ENCODE measurements at places on chromosomes 7 and 10.

GRCh38 chr10:110058212-110058611, 50.4 kb downstream of the ADD3 start:
- DNase-seq: no peak

GRCh38 chr7:101687081-101687480, 58.0 kb upstream of the MYL10 start:
- DNase-seq: no peak

DNA sequence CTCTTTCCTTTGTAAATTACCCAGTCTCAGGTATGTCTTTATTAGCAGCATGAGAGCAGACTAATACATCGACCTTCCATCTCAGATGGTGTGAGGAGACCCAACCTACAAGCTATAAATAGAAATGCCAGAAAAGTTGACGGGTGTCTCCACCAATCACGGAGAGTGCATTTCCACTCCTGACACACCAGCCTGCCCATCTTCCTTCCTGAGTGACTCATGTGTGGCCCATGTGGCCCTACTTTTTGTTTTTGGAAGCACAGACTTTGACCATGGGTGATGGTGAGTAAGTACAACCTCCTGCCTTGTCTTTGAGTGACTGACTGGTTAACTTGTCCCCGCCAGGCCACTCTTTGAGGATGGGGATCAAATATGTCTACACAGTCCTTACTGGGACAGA, 147.0 kb downstream of the OAT start:
- no peak for DNase-seq

GRCh38 chr10:69869291-69869961, 67.7 kb downstream of the COL13A1 start:
- DNase-seq: no peak

- no peak for DNase-seq
These were observed 213.4 kb downstream of the KCNMA1 start for GRCh38 chr10:77424257-77424656.

DNA sequence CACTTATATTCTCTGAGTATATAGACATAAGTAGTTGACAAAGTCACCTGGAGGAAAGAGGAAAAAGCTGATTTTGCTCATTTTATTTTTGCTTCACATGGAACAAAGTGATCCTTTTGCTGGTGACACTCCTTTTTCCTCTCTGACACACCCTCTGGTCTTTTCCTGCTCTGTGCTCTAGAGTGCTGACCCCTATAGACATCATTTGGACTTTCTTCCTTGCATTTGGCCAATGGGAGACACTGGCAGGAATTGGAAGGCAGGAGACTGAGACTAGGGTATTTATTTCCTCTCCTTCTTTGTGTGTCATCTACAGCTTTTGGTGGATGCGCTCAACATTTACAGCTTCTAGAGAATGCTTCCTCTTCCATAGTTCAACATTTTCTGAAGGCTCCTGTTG, 1078.1 kb downstream of the SORCS1 start:
- DNase-seq: no peak

DNA sequence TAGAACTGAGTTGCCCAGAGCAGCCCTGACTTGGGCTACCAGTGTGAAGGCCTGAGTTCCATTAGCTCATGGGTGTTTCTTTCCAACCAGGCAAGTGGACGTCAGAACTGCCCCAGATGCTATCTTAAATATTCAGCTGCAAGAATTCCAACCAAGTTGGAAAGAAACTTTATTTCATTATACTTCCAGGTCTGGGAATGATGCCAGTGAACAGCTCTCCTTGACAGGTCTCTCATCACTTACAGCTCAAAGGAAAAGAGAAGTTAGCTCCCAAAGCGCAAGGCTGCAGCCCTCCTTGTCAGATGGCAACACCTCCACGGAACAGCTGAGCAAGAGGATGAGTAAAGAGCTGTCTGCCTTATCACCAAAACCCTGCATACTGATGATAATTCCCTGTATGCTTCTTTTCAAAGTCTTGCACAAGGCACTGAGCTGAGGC, 255.5 kb upstream of the AOAH start:
- DNase-seq: no peak

- DNase-seq: no peak
These were observed 722.3 kb downstream of the KCNMA1 start for GRCh38 chr10:76915316-76915715.

DNA sequence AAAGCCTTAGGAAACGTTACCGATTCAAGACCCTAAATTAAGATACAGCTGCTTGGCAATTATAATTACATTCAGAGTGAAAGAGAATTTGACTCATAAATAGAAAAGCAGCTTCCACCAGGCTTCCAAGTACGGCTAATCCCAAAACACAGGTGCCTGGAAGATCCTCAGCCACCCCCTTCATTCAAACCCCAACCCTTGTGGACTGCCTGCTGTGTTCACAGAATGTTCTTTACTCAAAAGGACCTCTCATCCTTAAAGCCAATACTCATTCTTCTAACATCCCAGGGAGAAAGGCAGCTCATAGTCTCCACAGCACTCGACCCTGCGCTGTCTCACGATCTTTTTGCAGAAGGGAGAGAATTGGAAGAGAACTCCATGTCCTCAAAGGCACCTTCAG, 32.9 kb downstream of the RNF32 start:
- no peak for DNase-seq

- no peak for DNase-seq
These were observed 34.4 kb downstream of the UBTD1 start for GRCh38 chr10:97532935-97533671.

- DNase-seq: no peak
These were observed 4.3 kb upstream of the TRPV6 start for GRCh38 chr7:142889816-142890215.

DNA sequence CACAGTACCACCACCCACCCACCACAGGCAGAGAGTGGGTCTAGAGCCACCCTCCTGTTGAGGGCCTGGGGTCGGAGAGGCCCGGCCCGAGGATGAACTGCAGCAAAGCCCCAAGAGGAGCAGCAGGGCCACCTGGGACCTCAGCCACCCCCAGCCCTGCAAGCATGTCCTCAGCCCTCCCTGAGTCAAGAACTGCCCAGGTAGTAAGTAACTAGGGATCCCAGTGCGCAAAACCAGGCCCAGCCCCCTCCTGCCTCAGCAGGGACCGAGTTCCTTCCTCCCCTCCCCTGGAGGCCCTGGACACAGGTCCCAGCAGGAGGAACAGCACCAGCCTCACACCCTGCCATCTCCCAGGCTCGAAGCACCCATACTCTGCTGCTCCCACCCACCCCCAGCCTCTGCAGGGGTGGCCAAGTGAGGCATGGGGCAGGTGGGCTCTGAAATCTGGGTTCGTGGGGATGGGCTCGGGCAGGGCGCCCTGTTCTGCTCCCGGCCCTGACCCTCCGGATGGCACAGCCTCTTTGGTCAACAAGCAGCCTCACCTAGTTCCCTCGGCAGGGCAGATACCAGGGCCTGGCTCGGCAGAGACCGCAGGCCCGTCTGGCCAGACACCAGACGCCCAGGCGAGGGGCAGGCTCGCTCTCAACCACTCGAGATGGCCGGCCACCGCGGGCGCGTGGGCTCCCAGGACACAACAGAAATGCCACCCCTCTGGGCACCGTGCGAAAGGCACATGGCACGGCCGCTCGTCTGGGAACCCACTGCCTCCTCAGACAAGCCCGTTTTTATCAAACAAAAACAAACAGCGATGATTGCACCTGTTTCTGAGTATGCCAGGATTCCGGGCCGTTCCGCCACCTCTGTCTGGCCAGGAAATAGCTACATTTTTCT, 15.2 kb downstream of the PDGFA start:
- DNase-seq: no peak

DNA sequence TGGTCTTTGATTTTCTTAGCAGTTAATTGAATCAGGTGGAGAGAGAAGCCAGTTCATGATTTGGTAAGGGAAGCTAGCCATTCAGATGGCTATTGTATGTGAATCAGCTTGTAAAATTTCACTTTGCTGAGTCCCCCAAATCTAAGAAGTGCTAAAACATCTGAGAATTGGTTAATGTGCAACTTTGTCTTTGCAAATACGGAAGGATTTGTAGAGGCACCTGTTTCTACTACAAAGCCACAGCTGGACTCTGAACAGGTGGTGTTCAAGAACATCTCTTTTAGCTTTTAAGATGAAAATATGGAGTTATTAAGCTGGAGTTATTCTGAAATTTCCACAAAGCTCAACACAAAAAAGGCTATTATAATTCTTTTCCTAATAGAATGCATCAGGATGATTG, 132.6 kb downstream of the VPS50 start:
- no peak for DNase-seq

GRCh38 chr10:124677749-124678556, 66.2 kb downstream of the FAM53B start:
- no peak for DNase-seq

GRCh38 chr7:107951896-107952295, 51.1 kb downstream of the LAMB1 start:
- no peak for DNase-seq

GRCh38 chr7:8739837-8740236, 306.4 kb downstream of the NXPH1 start:
- no peak for DNase-seq

- no peak for DNase-seq
These were observed 361.9 kb upstream of the ZWINT start for GRCh38 chr10:56722912-56723311.

DNA sequence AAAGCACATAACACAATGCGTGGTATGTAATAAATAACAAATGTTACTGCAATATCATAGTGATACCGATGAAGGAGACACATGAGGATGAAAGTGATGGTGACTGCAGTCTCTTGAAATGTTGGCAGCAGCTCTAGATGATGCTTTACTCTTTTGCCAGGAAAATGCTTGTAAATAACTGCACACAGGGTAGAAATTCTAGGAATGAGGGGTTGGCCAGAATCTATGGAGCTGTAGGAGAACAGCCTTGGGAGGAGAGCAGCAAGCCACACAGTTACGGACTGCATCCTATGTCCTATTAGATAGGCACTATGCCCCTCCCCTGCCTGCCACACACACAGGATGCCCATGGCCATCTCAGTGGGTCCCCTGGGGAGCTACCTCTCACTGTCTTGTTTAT, 97.6 kb upstream of the GSDME start:
- no peak for DNase-seq

GRCh38 chr10:107477266-107477665, 312.8 kb upstream of the SORCS1 start:
- DNase-seq: no peak

DNA sequence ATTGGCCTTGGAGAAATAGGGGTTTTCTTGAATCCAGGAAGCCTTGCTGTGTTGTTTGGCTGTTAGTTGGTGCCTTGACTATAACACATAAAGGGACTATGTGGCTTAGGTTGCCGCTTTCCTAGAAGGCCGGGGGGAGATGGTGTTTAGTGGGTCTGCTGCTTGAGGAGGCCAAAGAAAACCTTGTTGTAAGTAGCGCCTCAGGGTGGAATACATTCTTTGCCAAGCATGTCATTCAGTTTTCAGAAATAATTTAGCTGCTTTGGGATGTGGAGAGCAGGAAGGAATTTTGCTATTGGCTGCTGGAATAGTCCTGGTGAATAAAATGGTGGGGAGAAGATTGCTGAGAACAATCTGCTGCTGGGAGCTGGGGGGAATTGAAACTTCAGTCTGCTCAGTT, 132.9 kb upstream of the WNT16 start:
- DNase-seq: no peak

GRCh38 chr10:106707657-106708056, 456.8 kb downstream of the SORCS1 start:
- no peak for DNase-seq

DNA sequence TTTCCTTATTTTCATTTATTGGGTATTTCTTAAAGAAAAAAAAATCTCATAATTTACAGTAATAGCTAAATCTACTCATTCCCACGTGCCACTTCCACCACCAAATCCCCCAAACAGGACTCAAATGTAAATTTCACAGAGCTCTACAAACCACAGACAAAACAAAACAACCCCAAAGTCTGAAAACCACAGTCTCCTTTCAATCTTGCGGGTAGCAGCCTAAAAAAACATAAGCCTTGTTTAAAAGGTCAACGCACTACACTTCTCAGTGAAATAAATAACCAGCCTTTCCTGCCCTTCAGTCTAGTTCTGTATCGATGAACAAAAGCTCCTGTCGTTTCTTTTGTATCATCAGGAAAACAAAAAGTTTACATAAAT, 121.8 kb upstream of the AFAP1L2 start:
- DNase-seq: no peak

DNA sequence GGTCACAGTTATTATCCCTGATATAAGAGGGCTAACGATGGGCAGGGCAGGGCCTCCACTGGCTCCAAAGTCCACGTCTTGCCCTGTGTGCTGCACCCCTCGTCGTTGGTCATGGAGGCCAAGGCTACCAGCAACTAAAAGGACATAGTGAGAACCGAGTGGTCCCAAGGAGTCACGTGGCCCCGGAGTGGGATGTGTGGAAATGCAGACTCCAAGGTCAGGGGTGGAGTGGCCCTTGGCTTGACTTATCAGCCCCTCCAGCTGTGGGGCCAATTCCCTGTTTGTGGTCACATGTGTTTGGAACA, 30.7 kb downstream of the BTBD16 start:
- DNase-seq: no peak

- DNase-seq: no peak
These were observed 7.6 kb downstream of the PNLIPRP1 start for GRCh38 chr10:116598329-116598728.

GRCh38 chr10:96625173-96625572, 38.4 kb upstream of the TM9SF3 start:
- DNase-seq: no peak

GRCh38 chr7:85887133-85887532, 700.3 kb upstream of the SEMA3D start:
- no peak for DNase-seq

DNA sequence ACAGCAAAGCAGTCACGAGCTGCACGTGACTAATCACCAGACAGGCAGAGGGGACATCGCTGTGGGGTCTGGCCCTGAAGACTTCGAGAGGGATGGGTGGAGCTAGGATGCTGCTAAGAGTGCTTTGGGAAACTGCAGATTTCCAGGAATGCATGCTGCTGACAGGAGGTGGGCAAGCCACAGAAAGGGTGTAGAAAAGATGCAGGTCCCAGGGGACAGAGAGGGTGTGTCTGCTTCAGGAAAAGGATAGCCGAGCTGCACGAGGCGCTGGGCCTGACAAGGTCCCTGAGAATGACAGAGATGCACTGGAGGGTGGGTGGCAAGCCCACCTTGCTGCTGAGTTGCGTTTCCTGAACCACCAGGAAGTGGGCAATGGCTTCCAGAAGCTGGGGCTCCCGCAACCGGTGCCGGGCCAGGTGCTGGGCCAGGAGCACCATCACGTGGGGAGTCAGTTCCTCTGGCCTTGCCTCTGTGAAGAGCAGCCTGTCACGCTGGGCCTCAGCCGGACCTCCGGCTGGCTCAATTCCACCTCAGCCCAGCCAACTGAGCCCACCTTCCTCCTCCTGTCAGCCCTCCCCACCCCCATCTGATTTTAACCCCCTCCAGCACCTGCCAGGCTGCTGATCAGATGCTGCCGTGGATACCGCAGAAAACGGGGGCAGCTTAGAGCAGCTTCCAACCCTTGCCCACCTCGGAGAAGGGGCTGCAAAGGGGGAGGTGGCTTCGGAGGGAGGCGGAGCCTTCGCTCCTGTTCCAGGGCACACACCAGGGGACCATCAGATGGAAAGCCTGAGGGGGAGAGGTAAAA, 2.2 kb downstream of the FASTK start:
- DNase-seq: no peak

GRCh38 chr7:16712916-16713315, 40.6 kb upstream of the TSPAN13 start:
- DNase-seq: no peak

GRCh38 chr10:93445097-93445960, 36.8 kb downstream of the MYOF start:
- DNase-seq: peak; percentile 33
